ENCODE measurements at places on chromosomes 11 and 22.

DNA sequence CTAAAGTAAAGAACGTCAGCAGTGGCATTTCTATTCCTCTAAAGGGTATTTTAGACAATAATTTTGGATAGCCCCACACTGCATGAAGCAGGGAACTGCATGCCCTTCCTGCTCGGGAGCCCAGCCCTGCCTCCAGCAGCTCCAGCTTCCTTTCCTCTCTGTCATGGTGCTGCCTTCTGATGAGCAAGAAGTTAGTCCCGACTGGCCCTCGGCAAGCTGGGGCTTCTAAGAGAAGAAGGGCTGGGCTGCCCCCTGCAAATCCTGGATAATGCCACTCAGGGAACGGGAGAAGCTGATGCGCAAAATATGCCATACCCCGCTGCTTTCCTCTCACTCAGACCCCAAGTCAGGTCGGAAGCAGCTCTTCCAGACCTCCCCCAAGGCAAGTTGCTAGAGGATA is 296.4 kb downstream of the ETS1 start:
- no peak for DNase-seq

GRCh38 chr11:10730151-10730550 is 20.9 kb upstream of the CTR9 start:
- no peak for DNase-seq

- no peak for DNase-seq
Observed at GRCh38 chr22:39301926-39302325, 17.5 kb downstream of the RPL3 start.

DNA sequence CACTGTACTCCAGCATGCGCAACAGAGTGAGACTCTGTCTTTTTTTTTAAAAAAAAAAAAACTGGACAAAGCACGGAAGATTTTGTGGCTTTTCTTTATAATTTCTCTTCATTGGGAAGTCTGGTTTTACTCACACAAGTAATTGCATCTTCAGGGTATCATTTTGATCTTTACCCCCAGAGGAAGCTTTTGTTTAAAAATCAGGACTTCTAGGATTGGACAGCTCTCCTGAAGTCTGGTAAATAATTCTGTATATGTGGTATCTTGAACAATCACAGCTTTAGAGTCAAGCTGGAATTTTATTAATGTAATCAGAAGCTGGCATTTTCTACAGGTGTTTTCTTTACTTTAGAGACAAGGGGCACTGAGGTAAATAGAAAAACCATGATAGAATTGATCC is 208.1 kb upstream of the NARS2 start:
- no peak for DNase-seq

- DNase-seq, result no peak
Observed at GRCh38 chr11:67071420-67072284, 15.0 kb downstream of the RHOD start.
